ENCODE measurements at places on chromosomes 5 and 9.

DNA sequence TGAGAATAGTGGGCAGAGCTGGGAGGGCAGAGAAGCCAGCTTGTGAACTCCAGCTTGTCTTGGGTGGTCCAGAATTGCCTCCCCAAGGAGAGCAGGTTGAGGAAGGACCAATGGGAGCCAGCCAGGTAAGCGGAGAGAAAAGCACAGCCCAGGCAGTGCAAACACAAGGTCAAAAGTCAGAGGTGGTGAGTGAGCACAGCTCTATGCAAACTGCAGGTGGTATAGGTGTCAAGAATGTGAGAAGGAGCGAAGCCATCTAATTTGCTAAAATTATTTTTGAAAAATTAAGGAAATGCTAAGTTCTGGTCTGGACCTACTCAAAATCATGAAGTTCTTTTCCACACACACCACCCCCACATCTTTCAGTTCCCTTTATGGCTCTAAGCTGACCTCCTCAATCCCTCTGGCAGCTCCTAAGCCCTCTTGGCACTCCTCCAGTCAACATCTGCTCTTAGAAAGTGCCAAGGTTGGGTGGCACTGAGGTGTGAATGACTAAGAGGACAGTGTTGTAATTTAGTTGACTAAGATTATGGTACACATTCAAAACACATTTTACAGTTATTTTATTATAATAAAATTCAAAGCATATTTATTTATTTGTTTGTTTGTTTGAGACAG is 6.6 kb upstream of the OTULINL start:
- no peak for DNase-seq

GRCh38 chr5:54049144-54049543 is 261.2 kb downstream of the ARL15 start:
- DNase-seq: no peak

DNA sequence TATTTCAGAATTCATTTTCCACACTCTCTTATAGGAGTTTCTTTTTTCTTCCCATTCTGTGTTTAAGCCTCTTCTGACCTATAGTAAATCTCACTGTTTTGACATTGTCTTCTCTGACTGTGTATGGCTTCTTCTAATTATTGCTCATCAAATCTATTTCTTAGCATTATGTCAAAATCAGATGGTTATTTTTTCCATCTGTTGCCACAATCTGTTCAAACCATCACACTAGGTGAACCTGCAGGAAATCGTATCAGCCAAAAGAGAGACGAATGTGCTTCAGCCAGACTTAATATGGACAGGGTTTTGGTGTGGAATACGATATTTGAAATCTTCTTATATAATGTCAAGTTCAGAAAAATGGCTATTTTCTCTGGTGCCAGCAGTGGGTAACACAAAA is 15.9 kb upstream of the SEMA4D start:
- DNase-seq: no peak

GRCh38 chr9:132931178-132931735 is 13.2 kb downstream of the TSC1 start:
- no peak for DNase-seq

DNA sequence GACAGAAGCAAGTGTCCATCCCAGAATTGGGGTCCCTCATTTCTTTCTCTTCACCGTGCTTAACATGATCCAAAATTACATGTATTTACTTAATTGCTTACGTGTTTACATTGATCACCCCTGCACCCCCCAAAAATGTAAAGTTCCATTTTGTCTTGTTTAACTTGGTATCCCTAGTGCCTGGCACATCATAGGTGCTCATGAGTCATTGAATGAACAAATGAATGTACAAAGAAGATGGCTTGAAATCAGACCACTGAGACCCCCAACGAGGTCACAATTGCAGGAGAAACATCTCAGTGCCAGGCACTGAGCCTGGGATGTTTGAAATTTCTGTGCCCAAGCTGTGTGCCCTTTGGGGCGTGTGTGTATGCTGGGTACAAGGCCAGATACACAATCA is 45.2 kb upstream of the NDFIP1 start:
- DNase-seq: no peak

- no peak for DNase-seq
These were observed 13.9 kb downstream of the QSOX2 start for GRCh38 chr9:136231478-136232297.

DNA sequence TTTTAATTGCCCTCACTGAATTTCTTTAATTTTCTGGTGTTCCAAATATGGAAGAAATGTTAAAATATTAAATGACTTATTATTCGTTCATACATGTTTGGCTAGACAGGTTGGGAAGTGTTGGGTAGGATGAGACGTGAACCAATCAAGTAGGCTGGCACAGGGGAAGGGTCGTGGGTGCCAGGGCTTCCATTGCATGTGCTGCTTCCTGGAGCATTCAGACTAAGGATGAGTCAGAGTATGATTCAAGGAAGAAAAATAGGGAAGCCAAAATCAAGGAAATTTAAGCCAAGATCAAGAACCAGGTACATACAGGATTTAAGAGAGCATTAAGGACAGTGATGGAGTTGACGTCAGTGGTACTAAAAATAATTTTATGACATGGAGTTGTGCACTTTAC is 2068.0 kb downstream of the MAT2B start:
- DNase-seq: no peak

DNA sequence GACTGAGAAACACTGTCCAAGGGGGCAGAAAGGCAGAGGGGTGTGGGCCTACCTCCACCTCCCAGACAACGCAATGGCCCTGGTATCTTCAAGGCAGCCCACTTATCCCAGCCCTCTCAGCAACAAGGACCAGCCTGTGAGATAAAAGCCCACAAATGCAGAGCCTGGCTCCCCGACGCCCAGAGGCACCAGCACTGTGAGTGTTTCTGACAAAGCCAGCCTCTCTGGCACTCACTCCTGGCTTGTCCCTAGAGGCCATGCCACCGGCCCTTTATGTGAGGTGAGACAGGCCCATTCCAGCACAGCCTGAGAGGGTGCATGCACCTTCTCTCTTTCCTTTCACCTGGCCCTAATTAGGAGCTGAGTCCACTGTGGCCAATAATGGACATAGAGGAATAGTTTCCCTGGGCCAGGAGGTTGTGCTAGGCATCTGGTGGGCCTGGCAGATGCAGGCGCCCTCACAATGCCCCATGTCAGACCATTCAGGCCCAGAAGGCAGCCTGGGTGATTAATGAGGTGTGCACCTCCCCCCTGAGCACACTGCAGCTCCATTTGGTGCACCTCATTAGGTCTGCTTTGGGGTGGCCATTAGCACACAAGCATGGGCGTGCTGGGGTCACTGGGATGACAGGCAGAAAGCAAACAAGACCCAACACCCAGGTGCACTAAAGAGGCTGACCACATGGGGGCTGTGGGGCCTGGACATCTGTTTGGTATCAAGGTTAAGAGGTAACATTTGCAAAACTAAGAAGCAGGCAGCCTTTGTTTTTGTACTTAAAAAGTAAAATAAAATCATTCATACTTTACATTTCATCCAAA is 176.0 kb downstream of the MED10 start:
- DNase-seq: no peak

DNA sequence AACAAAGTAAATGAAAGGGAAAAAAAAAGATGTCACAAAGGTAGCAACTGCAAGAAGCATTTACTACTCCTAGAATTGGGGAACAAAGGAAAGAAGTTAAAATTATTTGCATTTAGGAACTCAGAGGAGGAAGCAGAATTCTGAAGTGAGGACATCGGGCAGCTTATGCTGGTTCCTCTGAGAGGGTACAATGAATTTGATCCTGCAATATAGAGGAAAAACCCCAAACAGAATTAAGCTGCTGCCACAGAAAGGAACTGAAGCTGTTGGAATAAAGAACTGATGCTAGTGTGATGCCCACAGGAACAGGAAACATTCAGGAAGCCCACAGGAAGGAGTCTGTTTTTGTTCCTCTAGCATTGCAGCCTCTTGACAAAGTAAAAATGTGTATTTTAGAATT is 22.3 kb upstream of the TBCA start:
- DNase-seq: no peak

- DNase-seq: no peak
These were observed 61.7 kb downstream of the PPP2R2B start for GRCh38 chr5:146816775-146817387.

- DNase-seq: peak; percentile 17
These were observed 1.6 kb downstream of the FER start for GRCh38 chr5:108749128-108749861.

DNA sequence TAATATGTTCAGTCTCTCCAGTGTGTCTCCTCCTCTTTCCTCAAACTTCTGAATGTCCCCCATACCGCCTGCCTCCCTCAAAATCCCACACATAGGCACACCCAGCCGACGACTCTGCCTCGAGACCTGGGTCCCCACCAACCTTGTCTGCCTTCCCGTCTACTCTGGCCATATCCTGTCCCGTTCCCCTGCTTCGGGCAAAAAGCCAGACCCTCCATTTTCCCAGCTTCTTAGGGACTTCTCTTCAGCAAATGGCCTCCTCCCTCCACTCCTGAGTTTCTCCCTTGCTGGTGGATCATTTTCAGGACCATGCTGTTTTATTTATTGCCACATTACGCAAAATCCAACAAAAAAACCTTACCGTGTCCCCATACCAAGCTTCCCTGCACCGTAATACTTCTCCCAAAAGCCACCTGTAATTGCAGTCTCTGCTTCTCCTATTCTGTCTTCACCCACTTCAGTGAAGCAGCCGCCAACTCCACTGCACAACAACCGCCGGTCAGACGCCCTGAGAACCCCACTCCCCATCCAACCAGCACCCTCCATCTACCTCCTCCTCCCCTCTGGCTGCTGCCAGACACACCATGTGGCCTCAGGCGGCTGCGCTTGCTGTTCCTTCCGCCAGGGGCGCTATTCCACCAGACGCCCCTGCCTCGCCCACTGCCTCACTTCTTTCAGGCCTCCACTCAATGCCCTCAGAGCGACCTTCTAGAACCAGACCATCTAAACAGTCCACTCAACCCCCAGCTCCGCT is 117.0 kb downstream of the TRPM6 start:
- DNase-seq: peak; percentile 42

DNA sequence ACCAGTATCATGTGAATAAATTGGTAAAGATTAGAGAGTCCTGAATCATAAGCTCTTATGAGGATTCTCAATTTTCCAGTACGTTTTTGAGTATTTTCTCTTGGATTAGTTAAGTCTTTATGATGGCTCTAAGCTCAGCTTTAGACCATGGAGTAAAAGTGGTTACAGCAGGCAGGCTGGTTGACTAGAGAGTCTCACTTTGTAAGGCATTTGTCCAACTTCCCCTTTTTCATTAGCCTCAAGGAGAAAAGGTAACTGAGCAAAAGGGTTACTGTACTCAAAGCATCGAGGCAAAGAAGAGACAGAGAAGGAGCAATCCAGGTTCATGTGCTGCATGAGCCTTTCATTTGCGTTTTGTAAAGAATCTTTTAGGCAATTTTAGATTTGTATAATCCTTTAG is 8.5 kb downstream of the NOP16 start:
- no peak for DNase-seq

- no peak for DNase-seq
These were observed 42.0 kb downstream of the STX17 start for GRCh38 chr9:99948482-99948881.

- no peak for DNase-seq
These were observed 98.1 kb upstream of the TAF11L2 start for GRCh38 chr5:17399931-17400330.

DNA sequence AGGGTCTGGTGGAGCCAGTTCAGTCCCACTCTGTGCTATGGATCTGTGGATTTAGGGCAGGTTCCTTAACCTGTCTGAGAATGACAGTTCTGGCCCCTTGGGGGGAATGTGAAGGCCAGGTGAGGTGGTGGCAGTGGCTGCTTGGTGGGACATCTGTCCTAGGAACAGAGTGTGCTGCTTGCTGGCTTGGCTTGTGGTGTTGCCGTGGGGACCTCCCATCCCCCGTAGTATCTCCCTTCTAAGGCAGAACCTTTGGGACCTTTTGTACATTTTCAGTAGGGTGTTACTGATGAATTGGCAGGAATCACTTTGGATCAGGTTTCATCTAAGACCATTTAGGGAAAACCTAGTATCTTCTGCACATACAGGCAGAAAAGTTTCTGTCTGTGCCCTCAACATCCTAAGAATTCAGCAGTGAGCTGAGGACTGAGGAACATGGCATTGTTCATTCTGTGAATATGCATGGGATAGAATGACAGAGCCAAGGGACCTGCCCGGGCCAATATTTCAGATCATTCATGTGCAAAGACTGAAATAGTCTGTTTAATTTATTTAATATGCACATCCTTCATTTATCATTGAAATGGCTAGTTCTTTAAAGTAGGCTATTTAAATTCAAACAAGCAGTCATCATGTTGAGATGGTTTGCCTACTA is 64.6 kb downstream of the WNK2 start:
- no peak for DNase-seq

- no peak for DNase-seq
These were observed 37.1 kb downstream of the LURAP1L start for GRCh38 chr9:12811935-12812334.

DNA sequence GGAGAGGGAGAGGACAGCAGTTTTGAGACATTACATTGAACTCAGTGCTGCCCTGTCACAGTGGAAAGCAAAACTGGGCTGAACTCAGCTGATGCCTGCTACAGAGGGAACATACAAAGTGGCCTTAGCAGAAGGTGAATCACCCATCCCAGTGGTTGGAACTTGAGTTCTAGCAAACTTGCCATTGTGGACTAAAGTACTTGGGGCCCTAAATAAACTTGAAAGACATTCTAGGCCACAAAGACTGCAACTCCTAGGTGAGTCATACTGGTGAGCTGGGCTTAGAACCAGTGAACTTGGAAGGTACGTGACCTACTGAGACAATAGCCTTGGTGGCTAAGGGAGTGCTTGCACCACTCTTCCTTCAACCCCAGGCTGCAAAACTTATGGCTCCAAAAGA is 155.7 kb upstream of the RIOK2 start:
- no peak for DNase-seq

DNA sequence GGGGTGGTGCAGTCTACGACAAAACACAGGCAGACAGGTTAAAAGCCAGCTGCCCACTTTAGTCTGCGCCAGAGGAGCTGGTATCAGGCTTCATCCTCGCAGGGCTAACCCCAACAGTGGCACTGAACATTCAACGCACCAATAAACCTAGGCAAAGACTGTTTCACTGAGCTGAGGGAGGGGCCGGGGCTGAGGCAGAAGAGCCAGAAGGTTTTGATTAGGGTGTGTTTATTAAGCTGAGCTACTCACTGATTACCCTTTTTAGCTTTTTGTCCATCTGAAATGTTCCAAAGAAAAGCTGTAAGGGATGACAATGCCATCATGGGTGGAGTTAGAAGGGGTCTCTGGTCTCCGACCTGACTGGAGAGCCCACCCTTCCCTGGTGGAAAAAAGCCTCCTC is 1.4 kb downstream of the ZMYND19 start:
- DNase-seq: no peak

- no peak for DNase-seq
These were observed 125.8 kb upstream of the SLC25A48 start for GRCh38 chr5:135708481-135709207.

Measured in stimulated activated CD4-positive, alpha-beta T cell treated with anti-CD3 and anti-CD28 coated beads, Interleukin-12 subunit alpha, Interleukin-12 subunit beta, amount 100 ng/mL, for 48 hours (primary cell).